HFFc6 (cell line): ENCODE measurements at places on chromosomes 12 and 14.

DNA sequence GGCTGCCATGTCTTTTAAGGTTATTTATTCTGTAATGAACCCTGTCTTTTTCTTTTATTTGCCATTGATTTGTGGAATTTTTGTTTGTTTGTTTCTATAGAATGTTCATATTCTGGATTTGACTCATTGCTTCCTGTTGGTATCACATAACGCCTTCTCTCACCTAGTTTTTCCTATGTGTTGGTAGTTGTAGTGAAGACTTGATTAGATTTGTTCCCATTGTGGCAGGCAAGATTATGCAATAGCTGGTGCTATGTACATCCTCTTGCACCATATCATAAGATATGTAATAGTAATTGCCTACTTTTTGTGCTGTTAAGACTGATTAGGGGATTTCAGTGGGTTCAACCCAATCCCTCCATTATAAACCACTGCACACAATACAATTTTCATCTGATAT lies 3.9 kb upstream of the KRT6B start:
- DNase-seq, result no peak

- no peak for DNase-seq
Observed at GRCh38 chr14:104421401-104421821, 158.2 kb upstream of the C14orf180 start.

DNA sequence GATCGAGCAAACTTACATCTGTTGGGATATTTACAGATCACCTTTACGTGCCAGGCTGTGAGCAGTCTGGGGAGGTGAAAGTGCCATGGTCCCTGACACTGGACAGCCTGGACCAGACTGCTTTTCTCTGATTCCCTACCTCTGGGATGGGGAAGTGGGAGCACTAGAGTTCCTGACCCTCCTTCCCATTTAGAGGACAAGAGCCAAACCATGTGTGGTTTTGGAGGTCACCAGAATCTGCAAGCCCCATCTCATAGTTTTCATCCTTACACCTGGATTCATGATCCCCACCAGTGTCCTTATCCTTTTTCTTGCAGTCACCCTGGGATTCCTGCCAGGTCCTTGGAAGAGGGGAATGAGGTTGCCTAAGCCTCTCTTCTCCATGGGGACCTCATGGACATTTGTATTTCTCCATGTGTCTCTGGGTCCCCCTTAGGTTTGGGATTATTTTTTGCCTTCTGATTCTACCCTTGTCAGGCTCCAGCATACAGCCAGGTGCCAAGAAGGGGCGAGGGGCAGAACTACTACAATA lies 1.5 kb upstream of the WNT10B start:
- DNase-seq, result no peak

- no peak for DNase-seq
Observed at GRCh38 chr12:21073822-21074460, 57.1 kb upstream of the SLCO1B1 start.

DNA sequence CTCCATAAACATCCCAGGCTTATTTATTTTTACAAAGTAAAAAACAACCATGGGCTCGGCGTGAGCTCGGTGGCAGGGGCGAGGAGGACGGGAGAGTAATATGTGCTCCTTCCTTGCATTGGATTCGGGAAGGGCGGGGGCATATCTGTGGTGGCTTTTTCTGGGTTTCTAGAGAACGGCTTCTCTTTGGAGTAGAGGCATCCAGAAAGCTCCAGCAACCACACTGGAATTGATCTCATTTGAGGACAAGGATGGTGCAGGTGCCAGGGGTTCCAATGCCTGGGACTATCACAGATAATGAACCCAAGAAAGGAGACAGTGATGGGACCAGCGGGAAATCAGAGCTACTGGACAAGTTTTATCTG lies 18.9 kb downstream of the ADGRD1 start:
- no peak for DNase-seq

GRCh38 chr14:93029911-93030508 lies 85.7 kb downstream of the ITPK1 start:
- DNase-seq, result no peak

DNA sequence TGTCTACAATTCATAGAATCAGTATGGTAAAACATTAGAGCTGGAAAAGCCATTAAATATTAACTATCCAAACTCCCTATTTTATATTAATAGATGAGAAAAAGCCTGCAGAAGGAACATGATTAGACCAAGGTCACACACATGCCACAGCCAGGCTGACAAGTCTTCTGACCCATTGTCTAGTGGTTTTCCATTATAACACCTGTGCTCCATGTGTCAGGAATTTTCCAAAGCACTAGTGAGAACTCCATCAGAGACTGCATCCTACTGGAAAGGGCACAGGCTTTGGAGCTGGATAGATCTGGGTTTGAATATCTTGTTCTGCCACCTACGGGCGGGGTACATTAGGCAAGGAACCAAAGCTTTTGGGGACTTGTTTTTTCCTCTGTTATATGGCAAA lies 325.5 kb downstream of the RAD51B start:
- DNase-seq, result no peak

- DNase-seq, result peak; percentile 91
Observed at GRCh38 chr12:124379938-124380754, 85.3 kb downstream of the RFLNA start.

DNA sequence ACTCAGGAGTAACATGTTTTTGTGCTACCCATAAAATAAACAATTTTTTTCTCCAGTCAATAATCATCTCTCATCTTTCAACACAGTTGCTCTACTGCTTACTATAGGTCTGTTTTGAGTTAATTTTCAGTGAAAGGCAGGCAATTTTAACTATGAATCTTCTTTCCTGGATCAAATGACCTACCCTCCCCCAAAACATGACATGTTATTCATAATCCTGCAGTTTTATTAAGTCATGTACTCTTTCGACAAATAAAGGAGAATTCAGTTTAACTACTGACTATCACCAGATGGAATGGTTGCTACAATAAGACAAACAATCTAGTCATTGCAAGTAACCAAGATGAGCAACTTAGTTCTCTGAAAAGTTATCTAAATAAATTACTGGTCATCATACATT lies 106.0 kb upstream of the FAR2 start:
- DNase-seq, result no peak

GRCh38 chr12:121652767-121653497 lies 16.5 kb downstream of the MORN3 start:
- no peak for DNase-seq

- peak; percentile 17 for DNase-seq
Observed at GRCh38 chr12:103801709-103802585, 39.1 kb downstream of the NT5DC3 start.

DNA sequence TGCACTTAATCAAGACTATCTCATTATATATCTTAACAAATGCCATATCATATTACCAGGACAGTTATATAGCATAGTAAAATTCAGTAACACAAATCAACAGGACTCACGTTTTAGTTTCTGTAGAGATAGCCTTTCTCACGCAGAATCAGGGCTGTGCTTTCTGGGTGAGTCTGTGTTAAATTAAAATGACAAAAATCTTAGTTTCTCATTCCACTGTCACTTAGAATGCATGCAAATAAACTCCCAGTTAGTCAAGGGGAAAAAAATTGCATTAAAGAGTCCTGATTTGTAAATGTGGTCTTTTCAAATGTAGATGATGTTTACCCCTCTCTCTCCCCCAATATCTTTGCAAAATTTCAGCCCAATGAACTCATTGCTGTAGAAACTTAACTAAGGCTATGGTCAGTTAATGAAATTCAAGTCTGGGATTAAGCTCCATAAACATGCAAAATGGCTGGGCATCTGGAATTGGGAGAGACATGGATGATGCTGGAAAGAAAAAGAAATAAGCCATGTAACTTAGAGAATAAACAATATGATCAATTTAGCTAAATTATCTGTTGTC lies 77.8 kb upstream of the MGAT4C start:
- no peak for DNase-seq

- no peak for DNase-seq
Observed at GRCh38 chr14:105227346-105227745, 21.0 kb upstream of the BTBD6 start.

DNA sequence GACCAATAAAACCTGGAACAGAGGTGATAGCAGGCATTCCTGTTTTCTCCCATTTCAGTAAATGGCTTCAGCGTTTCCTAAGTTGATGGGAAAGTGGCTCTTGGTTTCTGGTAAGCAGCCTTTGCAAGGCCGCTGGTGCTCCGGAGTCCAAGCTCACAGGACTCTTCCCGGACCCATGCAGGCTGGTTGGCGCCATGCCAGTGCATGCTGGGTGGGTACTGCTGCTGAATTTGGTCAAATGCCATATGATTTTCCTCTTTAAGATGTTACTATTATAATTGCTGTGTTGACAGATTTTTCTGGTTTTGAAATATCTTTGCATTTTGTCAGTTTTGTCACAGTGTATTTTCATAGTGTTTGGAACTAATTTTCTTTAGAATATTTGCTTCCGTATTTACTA lies 27.7 kb downstream of the PPP2R5C start:
- no peak for DNase-seq

DNA sequence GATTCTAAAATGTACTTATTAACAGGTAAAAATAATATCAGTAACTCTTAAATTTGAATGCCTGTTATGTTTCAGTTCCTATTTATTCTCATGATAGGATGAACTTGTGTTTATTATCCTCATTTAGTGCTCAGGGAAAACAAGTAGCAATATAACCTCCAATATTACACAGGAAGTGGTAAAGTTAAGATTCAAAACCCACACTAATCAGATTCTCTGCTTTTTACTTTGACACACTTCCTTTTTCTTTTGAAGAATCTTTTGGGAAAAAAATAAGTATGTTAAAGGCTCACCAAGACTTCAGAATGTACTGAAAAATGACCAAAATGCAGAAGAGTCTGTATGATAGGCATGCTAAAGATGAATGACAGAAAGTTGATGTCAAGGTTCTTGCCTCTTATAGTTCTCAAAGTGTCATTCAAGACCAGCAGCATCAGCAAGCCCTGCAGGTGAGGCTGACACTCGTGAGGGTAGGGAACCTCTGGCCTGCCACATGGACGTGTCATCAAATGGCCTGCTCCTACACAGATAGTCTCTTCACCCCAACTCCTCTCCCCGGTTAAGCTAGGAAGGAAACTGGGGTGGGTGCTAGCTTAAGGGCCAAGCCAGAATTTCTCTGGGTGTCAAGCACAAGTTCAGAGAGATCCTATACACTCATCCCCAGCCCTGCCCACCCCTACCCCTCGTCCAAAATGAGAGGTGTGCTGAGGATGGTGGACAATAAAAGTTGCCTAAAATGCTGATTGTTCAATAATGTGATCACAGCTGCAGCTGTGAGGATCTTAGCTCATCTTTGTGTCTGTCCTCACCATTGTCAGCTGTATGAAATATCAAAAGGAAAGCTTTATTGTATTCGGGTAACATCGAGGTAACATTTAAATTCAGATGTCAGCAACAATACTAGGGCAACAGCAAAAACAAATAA lies 6.3 kb downstream of the TBPL2 start:
- no peak for DNase-seq

- no peak for DNase-seq
Observed at GRCh38 chr12:123761841-123762714, at the start of gene DNAH10. Gene DNAH10, plus strand, starts transcription at chr12:123762301. Its CDS starts 36 bp downstream, at chr12:123762337.

- DNase-seq, result no peak
Observed at GRCh38 chr12:64631197-64631596, 20.9 kb downstream of the RASSF3 start.

DNA sequence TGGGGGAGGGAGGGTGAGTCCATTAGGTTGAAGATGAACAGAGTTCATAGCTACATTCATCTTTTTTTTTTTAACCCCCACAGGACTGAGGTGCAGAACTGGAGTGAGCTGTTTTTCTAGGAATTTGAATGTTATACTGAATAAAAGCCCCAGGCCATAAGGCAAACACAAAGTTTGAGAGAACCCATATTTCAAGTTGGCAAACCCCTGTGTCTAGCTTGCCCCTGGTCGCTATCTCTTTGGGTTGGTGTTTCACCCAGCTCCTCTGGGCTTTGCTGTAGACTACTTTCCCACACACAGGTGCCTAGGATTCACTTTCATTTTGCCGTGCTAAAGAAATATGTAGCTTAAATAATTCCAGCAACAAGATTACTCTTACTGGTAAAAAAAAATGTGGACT lies 5.2 kb upstream of the LMO3 start:
- DNase-seq, result no peak

GRCh38 chr14:68643673-68644072 lies 149.2 kb downstream of the ZFP36L1 start:
- no peak for DNase-seq

DNA sequence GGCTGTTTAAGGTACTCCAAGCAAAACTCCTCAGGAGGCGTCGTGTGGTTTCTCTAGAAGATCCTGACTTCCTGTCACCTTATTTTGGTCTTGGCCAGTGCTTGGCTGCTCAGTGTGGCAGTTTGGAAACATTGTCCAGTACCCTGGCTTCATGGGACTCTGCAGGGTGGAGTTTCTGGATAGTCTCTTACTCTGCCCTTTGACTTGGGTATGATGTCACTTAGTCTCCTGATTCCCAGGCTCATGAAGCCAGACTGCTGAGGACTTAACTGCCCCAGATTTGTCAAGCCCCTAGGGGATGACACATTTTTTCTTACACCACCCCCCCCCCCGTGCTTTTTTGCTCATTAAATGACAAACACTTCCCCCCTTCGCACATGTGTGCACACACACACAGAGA lies 82.7 kb downstream of the ADCK1 start:
- peak; percentile 12 for DNase-seq

DNA sequence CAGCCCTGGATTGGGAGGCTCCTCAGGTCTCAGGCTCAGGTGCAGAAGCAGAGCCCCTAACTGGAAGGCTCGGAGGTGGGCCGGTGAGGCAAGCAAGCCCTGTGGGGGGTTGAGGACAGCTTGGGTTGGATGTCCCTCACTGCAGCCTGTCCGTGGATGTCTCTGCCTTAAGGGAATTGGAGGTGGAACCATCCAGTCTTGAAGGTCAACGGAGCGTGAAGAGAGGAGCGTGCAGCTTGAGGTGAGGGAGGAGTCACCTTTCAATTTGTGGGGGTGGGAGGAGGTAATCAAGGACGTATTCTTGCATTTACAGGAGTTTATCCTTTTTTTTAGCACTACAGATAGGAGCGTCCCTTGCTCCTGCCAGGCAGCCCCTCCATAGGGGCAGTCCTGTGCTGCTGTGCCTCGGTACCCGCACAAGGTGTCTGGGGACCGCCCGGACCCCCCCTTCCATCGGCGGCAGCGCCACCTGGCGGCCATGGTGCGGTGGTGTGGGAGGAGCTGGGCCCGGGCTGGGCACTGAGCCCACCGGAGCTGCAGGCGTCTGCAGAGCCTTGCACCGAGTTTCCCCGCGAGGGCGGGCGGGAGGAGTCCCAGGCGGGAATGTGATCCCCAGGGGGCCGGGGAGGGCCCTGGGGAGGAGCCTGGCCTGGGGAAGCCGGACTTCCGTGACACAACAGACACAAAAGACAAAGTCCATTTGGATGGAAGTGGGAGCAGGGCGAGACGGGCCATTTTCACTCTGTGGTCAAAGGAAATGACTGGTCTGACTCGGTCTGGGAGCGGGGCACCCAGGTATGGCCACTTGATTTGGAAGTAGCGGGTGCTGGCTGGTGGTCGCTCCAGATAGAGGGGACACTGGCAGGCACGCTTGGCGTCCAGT lies 864 bp downstream of the DNAJC22 start:
- peak; percentile 46 for DNase-seq
